ENCODE measurements at places on chromosomes 4 and X. TPM values are rescaled to one million over a fixed set of nuclear protein-coding genes. Genes with fewer than 3 reads are reported as not detected.

The CT45A5 gene
- total RNA-seq = not detected

DNA sequence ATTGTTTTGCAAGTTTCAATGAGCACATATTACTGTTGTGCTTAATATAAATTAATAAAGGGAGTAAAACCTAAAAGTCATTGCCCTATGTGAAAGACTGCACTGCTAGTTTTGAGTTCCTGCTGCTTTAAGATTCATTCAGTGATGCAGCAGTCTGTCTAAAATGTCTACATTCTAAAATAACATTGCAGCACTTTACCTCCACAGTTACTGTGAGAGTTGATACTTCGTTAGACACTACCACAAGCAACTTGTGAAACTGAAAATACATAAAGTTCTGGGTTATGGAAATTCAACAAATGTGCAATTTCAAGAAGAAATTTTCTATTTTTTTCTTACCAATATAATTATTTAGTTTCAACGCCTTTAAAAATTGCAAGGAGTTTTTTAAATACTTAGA lies 1175.2 kb upstream of the DIAPH2 start:
- no peak for DNase-seq

The DNAAF6 gene
- not detected for total RNA-seq

DNA sequence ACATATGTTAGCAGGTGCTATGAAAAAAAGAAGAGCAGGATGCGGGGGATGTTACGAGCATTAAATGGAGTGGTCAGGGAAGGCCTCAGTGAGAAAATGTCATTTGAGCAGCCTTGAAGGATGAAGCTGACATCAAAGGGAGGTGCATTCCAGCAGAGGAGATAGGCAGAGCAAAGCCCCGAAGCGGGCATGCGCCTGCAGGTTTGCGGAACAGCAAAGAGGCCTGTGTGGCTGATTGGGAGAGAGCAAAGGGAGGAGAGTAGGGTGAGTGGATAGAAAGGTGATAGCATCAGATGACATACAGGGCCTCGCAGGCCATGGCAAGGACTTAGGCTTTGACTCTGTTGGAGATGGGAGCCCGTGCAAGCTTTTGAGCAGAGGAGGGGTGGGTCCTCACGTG lies 95.4 kb upstream of the GPR50 start:
- no peak for DNase-seq

DNA sequence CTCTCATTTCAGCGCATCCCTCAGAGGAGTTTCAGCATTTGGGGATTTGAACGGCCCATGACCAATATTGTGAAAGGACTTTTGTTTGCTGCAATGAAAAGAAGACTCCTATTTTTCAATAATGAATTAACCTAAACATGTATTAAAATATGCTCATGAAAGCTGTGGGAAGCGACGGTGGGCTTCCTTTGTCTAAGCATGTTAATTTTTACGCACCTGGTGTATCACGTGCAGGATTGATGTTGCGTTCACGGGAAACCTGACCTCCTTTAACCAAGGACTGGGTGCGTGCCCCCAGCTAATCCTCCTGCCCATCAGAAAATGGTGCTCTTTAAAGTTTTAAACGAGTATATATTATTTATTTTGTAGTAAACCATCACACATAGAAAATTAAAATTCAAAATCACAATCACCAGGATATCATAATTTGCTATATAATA lies 590 bp upstream of the CCDC110 start:
- no peak for DNase-seq

The PDCL2 gene
- total RNA-seq = not detected

The PHOX2B gene
- total RNA-seq = not detected

DNA sequence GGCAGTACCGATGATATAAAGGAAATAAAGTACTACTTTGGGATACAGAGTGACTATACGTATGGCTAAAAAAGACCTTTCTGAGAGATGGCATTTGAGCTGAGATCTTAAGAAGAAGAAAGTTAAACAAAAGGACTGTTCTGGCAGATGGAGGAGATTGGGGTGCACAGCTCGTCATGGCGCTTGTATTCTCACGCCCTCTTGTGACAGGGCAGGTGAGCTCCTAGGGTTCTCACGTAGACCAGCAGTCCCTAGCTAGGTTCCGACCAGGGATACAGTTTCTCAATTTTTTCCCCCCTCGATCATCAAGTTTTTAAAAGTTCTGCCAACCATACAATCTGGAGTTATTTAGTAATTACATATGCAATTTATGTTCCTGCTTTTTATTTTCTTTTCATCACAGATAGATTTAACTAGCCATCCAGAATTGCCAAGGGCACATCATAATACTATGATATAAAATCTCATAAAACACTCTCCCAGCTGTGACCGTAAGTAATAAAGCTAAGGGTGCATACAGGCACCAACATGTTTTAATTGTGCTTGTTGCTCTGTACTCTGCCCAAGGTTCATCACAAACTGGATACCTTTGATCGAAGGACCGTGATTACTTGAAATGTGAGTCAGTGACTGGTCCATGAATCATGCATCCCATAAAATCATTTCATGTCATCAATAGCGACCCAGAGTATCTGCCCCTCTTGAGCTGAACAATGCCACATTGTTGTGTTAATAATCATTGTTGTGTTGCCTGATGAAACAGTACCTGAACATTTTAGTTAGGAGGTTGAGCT lies 69.4 kb upstream of the ZNF518B start:
- DNase-seq = no peak

- DNase-seq = no peak
Measured at GRCh38 chr4:139889901-139890300, 224.3 kb downstream of the MGST2 start.

DNA sequence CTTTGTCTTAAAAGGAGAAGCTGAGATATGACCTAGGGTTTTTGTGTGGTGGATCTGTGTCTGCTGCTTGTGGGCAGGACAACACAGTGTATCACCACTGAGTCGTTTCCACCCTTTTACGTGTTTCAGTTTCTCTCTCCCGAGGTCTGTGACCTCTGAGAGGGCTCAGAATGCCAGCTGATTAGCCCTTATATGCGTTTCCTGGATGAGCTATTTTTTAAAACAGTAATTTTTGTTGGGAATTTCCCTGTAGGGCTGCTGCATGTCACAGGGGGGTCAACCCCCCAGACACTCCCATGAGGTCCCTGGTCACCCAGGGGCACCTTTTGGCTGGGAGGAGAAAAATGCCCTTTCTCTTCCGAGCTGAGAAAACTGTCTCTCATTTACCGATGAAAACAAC lies 170.4 kb upstream of the CASK start:
- DNase-seq = no peak

DNA sequence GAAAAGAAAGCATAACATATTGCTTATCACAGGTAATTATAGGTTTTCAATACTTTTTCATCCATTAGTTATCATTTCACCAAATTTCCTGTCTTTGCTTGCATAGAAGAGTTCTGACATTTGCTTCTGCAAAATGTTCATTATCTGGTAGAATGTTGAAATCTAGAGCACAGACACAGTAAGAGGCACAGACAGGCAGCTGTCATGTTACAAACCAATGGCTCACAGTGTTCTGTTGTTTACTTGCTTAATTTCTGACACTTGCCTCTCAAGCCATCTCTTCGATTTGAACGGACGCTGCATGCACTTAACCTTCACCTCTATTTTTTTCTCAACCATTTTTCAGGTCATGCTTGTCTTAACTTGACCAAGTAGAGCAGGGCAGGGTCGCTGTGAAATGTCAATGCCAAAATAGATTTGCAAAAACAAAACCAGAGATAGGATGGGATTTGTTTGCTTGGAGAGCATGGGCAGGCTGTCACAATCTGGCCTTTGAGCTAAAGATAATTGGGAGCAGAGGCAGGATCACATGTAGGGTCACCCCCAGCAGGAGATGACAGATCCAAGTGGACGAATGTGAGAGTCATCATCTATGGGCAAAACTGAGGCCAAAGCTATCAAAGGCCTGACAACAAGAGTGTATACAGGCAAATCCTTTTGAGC lies 292.3 kb downstream of the SMARCA1 start:
- no peak for DNase-seq

DNA sequence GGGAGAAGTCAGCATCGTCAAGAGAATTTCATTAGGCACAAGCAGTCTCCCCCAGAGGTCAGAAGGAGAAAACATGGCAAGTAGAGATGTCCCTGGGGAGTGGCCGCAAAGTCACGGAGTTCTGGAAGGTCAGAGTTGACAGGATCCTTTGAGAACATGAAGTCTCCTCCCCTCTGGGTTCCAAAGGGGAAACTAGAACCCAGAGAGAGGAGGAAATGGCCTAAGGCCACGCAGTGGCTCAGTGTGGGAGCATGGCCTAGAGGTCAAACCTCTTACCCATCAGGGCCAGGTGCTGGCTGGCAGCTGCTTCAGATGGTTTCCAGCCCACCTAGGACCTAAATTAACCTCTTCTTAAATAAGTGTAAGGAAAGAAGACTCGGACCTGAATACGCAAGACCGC lies 884 bp downstream of the IDH3G start:
- no peak for DNase-seq

- DNase-seq = no peak
Measured at GRCh38 chr4:171067422-171067821, 745.8 kb upstream of the GALNTL6 start.

- DNase-seq = no peak
Measured at GRCh38 chr4:161160718-161161117, 1003.1 kb downstream of the FSTL5 start.

The TLR3 gene
- total RNA-seq = 4.2 TPM

- DNase-seq = no peak
Measured at GRCh38 chr4:159564615-159565014, 461.7 kb downstream of the RAPGEF2 start.

DNA sequence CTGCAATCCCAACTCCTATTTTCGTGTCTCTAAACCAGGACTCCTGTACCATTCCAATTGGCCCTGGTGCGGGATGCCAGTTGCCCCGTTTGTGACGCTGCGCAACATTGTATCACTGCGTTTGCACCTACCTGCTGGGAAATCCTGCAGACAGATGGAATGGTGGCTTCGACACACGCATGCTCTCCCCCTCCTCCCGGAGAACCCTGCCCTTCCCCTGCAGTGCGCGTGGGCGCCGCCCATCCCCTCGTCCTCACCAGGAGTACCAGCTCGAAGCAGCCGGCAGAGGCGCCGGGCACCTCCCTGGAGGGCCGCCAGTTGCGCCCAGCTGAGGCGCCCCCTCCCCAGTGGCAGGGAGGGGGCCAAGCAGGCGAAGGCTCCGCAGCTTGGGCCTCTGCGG lies 1.4 kb downstream of the DGKK start:
- no peak for DNase-seq

DNA sequence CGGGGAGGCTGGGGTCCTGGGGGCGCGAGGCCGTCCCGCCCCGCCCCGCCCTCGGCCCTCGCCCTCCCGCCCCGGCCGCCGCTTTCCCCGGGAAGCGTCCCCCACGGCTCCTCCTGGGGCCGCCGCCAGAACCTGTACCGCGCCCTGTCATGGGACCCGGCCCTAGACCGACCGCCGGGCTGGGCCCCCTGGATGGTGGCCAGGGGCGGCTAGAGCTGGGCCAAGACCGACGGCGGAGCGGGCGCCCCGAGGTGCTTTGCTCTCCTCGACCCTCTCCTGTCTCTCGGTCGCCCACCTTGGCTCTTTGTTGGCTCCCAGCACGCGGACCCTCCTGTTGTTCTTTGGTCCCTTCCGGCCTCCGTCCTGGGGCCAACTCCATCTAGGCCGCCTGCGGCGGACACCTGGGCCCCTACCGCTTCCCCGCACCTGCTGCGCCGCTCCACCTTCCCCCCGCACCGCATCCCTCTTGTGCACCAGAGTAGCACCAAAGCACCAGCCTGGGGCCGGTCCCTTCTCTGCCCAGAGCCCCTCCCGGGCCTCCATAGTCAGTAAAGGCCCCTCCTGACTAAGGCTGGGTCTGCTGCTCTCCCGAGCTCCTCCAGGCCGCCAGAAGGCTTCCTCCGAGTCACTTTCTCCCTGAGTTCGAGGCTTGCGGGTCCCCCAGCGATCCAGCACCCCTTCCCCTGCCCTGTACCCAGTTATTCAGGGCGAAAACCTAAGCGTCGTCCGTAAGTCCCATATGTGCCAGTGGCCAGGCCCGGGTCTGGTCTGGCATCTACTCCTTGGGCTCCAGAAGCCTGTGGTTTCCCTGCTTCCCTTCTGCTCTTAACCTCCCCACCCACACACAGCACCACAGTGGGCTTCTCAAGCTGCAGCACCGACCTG lies 587 bp downstream of the TACC3 start:
- DNase-seq = no peak

The STATH gene
- not detected for total RNA-seq

DNA sequence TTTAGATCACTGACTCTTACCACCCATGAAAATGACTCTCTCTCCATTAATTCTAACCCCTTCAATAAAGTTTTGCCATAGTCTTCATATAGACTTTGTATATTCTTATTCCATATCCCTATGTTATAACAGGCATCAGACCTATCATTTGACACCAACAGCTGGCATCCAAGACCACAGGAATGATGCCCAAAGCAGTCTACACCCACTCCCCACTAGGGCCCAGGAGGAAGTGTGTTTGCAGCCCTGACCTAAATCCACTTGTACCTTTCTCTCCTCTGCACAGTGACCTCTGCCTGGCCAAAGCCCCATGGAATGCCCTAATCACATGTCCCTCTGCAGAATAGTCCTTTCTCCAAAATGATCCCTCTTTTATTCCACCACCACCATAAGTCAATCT lies 219.2 kb downstream of the CBR4 start:
- DNase-seq = no peak

DNA sequence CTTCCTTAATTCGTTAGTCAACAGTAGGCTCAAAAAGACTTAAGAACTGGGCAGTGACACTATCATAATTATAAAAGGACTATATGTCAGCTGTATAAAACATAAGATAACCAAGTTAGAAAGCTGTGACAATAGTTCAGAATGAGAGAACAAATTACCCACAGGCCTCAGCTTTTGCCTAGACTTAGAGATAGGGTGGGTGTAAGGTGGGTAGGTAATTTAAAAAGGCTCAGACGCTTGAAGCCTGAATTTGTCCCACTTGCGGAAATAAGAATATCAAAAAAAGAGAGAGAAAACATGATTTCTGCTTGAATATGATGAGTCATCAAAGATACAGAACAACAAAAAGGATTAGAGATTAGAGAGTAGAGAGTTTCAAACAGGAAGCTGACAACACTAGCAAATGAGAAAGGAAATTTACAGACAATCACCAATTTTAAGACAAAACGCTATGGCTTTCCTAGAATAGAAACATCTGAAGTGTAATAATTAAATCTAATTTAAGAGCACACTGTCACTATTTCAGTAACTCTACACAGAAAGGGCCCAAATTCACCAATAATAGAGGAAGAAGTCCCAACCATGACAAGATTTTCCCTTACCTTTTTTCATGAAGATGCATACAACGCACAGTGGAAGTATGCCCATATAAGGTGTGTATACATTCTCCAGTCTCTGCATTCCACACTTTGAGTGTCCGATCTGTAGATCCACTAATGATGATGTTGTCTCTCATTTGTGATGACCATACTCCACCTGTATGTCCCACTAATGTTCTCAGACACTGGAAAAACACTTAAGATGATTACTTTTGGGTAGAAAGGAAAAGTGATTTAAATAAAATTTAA lies 208.1 kb downstream of the FBXW7 start:
- DNase-seq = no peak

DNA sequence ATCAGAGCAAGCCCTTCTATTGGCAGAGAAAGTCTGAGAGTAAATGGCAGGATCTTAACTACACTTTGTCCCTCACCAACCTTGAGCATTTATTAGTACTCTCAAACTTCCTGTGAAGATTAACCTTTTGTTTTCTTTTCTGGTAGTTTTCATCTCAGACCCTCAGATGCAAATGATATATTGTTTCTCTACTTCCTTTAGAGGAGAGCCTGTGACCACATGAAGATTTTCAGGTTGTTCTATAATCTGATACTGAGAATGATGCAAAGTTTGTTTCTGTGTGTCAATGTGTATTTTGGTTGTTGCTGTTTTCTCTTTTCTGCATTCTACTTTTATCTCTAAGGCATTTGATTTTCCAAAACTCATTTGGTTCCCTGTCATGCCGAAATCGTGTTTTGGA lies 165.8 kb upstream of the CYSLTR1 start:
- DNase-seq = no peak

The SCML2 gene
- total RNA-seq = 4.8 TPM
